CD8-positive, alpha-beta memory T cell (primary cell): ENCODE measurements at places on chromosomes 16 and 17.

- H3K27ac ChIP-seq, result no peak overlapping the region
- H3K4me3 ChIP-seq, result no peak overlapping the region
- DNase-seq, result no peak
- H3K36me3 ChIP-seq, result peaks cover 38% of the 10 kb centered on the region
- H3K4me1 ChIP-seq, result no peaks in the 10 kb centered on the region
Measured at GRCh38 chr17:50381920-50382319, 8.9 kb downstream of the EME1 start.

DNA sequence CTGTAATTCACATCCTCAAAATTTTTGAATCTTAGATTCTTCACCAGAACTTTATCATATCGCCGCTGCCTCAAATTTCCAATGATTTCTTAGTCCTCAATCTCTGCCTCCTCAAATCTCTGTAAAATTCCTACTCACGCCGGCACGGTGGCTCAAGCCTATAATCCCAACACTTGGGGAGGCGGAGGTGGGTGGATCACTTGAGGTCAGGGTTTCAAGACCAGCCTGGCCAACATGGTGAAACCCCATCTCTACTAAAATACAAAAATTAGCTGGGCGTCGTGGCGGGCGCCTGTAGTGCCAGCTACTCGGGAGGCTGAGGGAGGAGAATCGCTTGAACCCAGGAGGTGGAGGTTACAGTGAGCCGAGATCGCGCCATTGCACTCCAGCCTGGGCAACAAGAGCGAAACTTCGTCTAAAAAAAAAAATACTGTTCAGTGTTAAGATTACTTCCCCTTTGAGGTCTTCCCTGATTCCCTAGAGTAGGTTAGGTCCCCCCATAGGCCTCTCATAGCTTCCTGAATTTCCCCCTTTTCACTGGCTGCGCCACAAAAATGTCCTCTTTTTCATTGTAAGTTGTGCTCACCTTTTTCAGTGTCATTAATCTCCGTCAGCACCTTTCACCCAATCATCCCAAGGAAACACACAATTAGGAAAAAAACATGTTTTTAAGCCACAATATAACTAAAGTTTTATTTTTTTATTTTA, 919 bp upstream of the CBX1 start:
- H3K27ac ChIP-seq, result no peak overlapping the region
- H3K27me3 ChIP-seq, result no peaks in the 10 kb centered on the region
- no peaks in the 10 kb centered on the region for H3K36me3 ChIP-seq
- no peak for DNase-seq
- no peak overlapping the region for H3K4me3 ChIP-seq
- H3K4me1 ChIP-seq, result peaks cover 7% of the 10 kb centered on the region

- no peaks in the 10 kb centered on the region for H3K27me3 ChIP-seq
- no peak overlapping the region for H3K4me3 ChIP-seq
- peaks cover 6% of the 10 kb centered on the region for H3K4me1 ChIP-seq
- H3K36me3 ChIP-seq, result no peaks in the 10 kb centered on the region
- DNase-seq, result no peak
- no peak overlapping the region for H3K27ac ChIP-seq
Measured at GRCh38 chr17:73430165-73430680, 118.4 kb upstream of the CDC42EP4 start.

GRCh38 chr17:79733692-79734070, 2.9 kb downstream of the ENPP7 start:
- peaks cover 10% of the 10 kb centered on the region for H3K4me1 ChIP-seq
- no peak overlapping the region for H3K4me3 ChIP-seq
- DNase-seq, result no peak
- H3K36me3 ChIP-seq, result no peaks in the 10 kb centered on the region

DNA sequence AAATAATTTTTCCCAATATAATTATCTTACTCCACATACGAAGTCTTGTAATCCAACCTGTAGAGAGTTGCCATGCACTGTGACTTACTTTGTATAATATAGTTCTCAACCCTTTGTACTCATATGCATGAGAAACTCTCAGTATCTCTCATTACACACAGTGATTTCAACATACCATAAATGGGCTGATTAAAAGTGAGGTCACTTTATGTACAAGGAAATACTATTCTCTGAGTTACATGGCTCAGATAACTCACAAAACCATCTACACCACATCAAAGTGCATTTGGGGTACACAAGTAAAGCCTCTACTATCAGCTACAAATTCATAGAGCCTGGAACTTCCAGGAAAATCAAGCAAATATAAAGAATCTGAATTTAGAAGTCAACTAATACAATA, 27.9 kb downstream of the SLFN12 start:
- no peaks in the 10 kb centered on the region for H3K4me1 ChIP-seq
- no peak for DNase-seq
- no peaks in the 10 kb centered on the region for H3K36me3 ChIP-seq
- H3K4me3 ChIP-seq, result no peak overlapping the region
